ENCODE measurements at places on chromosomes 1 and 21. TPM values are rescaled to one million over a fixed set of nuclear protein-coding genes. Genes with fewer than 3 reads are reported as not detected.
A peak's percentile ranks its signal among the peaks of the same experiment; 100 is the strongest.

The GNG4 gene
- 3.0 TPM for total RNA-seq

The A3GALT2 gene
- total RNA-seq: not detected

The NBPF11 gene
- 11.4 TPM for total RNA-seq

The CHRNB2 gene
- total RNA-seq: not detected

The INAVA gene
- not detected for total RNA-seq

The UTS2 gene
- not detected for total RNA-seq

The SCNM1 gene
- total RNA-seq: 13.2 TPM

The MMEL1 gene
- 0.98 TPM for total RNA-seq

The LRRC38 gene
- not detected for total RNA-seq

DNA sequence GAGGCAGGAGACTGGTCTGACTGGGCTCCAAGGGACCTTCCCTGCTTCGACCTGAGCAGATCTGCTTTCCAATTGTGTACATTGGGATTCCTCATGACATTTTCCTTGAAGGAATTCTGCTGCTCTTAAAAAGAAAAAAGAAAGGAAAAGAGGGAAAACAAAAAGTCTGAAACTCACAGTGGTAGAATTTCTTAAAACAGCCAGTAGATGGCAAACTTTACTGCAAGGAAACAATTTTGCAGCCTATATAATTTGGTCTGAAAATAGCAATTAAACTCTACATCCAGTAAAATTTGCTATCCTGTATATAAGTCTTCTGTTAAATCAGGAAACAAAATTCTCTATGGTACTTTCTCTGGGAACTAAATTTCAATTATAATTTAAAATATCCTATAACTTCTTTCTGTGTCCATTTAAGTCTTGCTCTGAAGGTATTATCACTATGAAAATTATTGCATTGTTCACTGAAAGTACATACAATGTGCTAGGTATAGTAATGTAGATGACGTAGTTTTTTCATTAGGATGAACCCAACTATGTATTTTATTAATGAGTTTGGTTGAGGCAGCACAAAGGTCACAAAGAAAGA lies 59.8 kb downstream of the CRB1 start:
- no peak for DNase-seq
- H3K27me3 ChIP-seq: no peaks in the 10 kb centered on the region
- H3K36me3 ChIP-seq: no peaks in the 10 kb centered on the region
- no peak overlapping the region for H3K4me3 ChIP-seq

- no peaks in the 10 kb centered on the region for H3K36me3 ChIP-seq
- no peak for DNase-seq
- H3K27me3 ChIP-seq: no peaks in the 10 kb centered on the region
- no peak overlapping the region for H3K27ac ChIP-seq
- no peak overlapping the region for H3K4me3 ChIP-seq
- peaks cover 27% of the 10 kb centered on the region for H3K4me1 ChIP-seq
Measured at GRCh38 chr21:42782723-42783242, 96.6 kb downstream of the WDR4 start.

- peak overlapping the region; percentile 77 for H3K27ac ChIP-seq
- no peak for DNase-seq
- peaks cover 21% of the 10 kb centered on the region for H3K36me3 ChIP-seq
- no peaks in the 10 kb centered on the region for H3K27me3 ChIP-seq
- H3K4me3 ChIP-seq: peak overlapping the region; percentile 33
Measured at GRCh38 chr1:21621761-21622436, 47.3 kb downstream of the RAP1GAP start.

GRCh38 chr1:161038523-161039153 lies at the start of gene TSTD1:
Gene TSTD1, minus strand, starts transcription at chr1:161038964. Its CDS starts 75 bp downstream, at chr1:161038889.
- no peaks in the 10 kb centered on the region for H3K27me3 ChIP-seq
- H3K4me3 ChIP-seq: peak within 1 kb of the TSS; percentile 45
- H3K36me3 ChIP-seq: peaks cover 32% of the 10 kb centered on the region
- H3K27ac ChIP-seq: peak within 1 kb of the TSS; percentile 53

GRCh38 chr1:4741876-4742423 lies 87.5 kb downstream of the AJAP1 start:
- no peaks in the 10 kb centered on the region for H3K36me3 ChIP-seq
- H3K27ac ChIP-seq: no peak overlapping the region
- no peak overlapping the region for H3K4me3 ChIP-seq
- peaks cover 21% of the 10 kb centered on the region for H3K4me1 ChIP-seq
- no peak for DNase-seq

DNA sequence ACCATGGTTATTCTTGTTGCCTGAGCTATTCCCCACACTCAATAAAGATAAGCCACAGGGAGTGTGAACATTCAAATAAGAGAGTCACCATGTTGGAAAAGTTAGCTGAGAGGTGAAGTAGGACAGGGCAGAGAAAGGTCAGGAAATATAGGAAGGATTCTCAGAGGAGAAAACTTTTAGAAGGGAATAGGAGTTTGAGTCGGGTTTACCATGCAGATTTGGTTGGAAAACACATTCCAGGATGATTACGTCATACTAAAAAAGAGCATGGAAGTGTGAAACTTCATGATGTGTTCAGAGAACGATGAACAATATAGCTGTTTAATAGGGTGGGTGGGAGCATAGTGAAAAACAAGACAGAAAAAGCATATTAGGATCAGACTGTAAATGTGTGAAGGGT lies 1125.3 kb upstream of the ADGRL2 start:
- DNase-seq: no peak
- H3K4me3 ChIP-seq: no peak overlapping the region
- H3K27ac ChIP-seq: no peak overlapping the region
- no peaks in the 10 kb centered on the region for H3K36me3 ChIP-seq
- no peaks in the 10 kb centered on the region for H3K27me3 ChIP-seq
- no peaks in the 10 kb centered on the region for H3K4me1 ChIP-seq

GRCh38 chr1:150183061-150183460 lies 33.3 kb downstream of the PLEKHO1 start:
- no peaks in the 10 kb centered on the region for H3K4me1 ChIP-seq
- no peaks in the 10 kb centered on the region for H3K36me3 ChIP-seq
- DNase-seq: no peak

DNA sequence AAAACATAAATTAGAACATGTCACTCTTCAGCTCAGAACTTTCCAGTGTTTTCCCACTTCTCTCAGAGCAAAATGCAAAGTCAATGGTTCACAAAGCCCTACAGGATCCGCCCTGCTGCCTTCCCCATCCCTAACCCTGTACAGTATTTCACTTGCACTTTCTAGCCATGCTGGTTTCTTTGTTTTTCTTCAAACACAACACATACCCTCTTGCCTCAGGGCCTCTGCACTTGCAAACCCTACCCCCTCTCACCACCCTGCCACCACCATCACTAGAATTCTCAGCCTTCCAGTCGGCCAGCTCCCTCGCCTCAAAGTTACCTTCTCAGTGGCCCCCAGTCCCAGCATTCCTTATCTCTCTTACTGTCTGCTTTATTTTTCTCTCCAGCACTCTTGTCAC lies 17.6 kb downstream of the TEX35 start:
- no peak for DNase-seq
- no peaks in the 10 kb centered on the region for H3K36me3 ChIP-seq
- H3K27me3 ChIP-seq: no peaks in the 10 kb centered on the region
- no peaks in the 10 kb centered on the region for H3K4me1 ChIP-seq
- no peak overlapping the region for H3K27ac ChIP-seq

GRCh38 chr1:202688401-202688800 lies 21.9 kb downstream of the SYT2 start:
- no peaks in the 10 kb centered on the region for H3K4me1 ChIP-seq
- no peak overlapping the region for H3K4me3 ChIP-seq
- H3K27me3 ChIP-seq: no peaks in the 10 kb centered on the region
- no peak overlapping the region for H3K27ac ChIP-seq

- DNase-seq: no peak
- H3K27ac ChIP-seq: no peak overlapping the region
- H3K27me3 ChIP-seq: no peaks in the 10 kb centered on the region
- no peak overlapping the region for H3K4me3 ChIP-seq
- no peaks in the 10 kb centered on the region for H3K36me3 ChIP-seq
Measured at GRCh38 chr1:107480548-107481415, 339.9 kb downstream of the NTNG1 start.

DNA sequence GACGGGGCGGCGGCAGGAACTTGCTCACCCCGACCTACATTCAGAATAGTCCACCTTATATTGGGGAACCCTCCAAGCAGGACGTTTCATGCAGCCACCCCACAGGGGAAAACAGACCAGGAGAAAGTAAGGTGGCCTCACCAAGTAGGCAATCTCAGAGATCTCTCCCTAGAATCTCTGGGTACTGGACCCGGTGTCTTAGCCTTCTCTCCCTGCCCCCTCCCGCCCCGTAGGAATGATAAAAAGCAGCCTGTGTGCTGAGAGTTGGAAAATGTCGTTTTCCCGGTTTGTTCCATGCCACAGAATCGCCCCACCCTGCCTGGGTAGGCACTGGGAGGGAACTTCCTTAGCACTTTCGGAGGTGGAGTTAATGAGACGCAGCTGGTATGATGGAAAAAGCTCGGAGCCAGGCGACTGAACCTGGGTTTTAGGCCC lies 789 bp upstream of the PTPN14 start:
- peak overlapping the region; percentile 88 for H3K4me3 ChIP-seq
- H3K27me3 ChIP-seq: no peaks in the 10 kb centered on the region
- peak overlapping the region; percentile 100 for H3K27ac ChIP-seq
- DNase-seq: peak; percentile 92
- no peaks in the 10 kb centered on the region for H3K36me3 ChIP-seq
- H3K4me1 ChIP-seq: peaks cover 28% of the 10 kb centered on the region

- DNase-seq: no peak
- H3K4me1 ChIP-seq: no peaks in the 10 kb centered on the region
- H3K27me3 ChIP-seq: no peaks in the 10 kb centered on the region
- no peak overlapping the region for H3K4me3 ChIP-seq
Measured at GRCh38 chr1:21546122-21546825, 37.1 kb downstream of the ALPL start.

GRCh38 chr1:182811975-182812722 lies 22.6 kb downstream of the NPL start:
- H3K27me3 ChIP-seq: no peaks in the 10 kb centered on the region
- no peak overlapping the region for H3K4me3 ChIP-seq
- no peak for DNase-seq

DNA sequence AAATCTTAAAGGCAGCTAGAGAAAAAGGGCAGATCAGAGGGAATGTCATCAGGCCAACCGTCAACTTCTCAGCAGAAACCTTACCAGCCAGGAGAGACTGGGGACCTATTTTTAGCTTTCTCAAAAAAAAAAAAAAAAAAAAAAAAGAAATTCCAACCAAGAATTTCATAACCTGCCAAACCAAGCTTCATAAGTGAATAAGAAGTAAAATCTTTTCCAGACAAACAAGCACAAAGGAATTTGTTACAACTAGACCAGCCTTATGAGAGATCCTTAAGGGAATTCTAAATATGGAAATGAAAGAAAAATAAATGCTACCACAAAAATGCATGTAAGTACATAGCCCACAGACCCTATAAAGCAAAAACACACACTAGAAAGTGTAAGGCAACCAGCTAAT lies 267.7 kb downstream of the AKT3 start:
- no peaks in the 10 kb centered on the region for H3K4me1 ChIP-seq
- no peaks in the 10 kb centered on the region for H3K27me3 ChIP-seq
- no peak overlapping the region for H3K4me3 ChIP-seq
- H3K27ac ChIP-seq: no peak overlapping the region

- no peaks in the 10 kb centered on the region for H3K27me3 ChIP-seq
- no peak overlapping the region for H3K4me3 ChIP-seq
- no peak for DNase-seq
- H3K4me1 ChIP-seq: peaks cover 21% of the 10 kb centered on the region
- no peak overlapping the region for H3K27ac ChIP-seq
- H3K36me3 ChIP-seq: no peaks in the 10 kb centered on the region
Measured at GRCh38 chr1:109115685-109116084, 1.8 kb downstream of the ELAPOR1 start.

DNA sequence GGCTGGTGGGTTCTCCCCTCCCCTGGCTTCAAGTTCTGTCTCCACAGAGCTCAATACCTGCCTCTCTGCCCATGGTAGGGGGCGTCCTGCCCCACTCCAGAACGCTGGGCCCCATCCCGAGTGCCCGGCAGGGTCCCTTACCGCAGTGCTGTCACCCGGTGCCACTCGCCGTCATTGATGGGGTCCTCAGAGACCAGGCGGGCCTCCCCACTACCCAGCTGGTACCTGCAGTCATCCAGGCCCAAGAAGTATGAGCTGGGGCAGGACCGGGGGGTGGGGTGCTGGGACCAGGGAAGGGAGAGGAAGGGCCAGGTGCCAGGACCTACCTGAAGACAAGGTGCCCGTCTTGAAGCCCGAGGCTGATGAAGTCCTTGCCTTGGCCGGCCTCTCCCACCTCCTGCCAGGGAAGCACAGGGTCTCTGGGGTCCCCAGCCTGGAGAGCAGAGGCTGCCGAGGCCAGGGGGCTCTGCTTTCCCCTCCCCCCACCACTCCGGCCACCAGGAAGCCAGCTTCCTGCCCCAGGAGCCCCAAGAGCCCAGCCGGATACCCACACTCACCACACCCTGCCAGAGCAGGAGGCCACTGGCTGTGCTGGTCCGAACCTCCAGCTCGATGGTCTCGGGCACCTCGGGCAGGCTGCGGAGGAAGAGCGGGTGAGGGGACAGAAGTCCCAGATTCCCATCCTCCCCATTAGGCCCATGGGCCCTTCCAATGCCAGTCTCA lies 12.1 kb downstream of the LDLRAD2 start:
- no peak for DNase-seq
- H3K4me1 ChIP-seq: no peaks in the 10 kb centered on the region
- H3K36me3 ChIP-seq: peaks cover 61% of the 10 kb centered on the region
- no peak overlapping the region for H3K27ac ChIP-seq
- no peaks in the 10 kb centered on the region for H3K27me3 ChIP-seq

All from thyroid gland (tissue), 4 donors.